Osteoblast (primary cell): ENCODE measurements at places on chromosomes 4 and X. TPM values are rescaled to one million over a fixed set of nuclear protein-coding genes. Genes with fewer than 3 reads are reported as not detected.

The PPEF2 gene
- not detected in 2 replicates for total RNA-seq

The PPM1K gene
- total RNA-seq: 21.0 and 21.2 TPM in 2 replicates

The DCUN1D4 gene
- total RNA-seq: 58.6 and 60.4 TPM in 2 replicates

The MAGEC3 gene
- total RNA-seq: not detected in 2 replicates

- no peaks in the 10 kb centered on the region for H3K27me3 ChIP-seq
- H3K27ac ChIP-seq: peak overlapping the region; percentile 8
- H3K4me1 ChIP-seq: peaks cover 7% of the 10 kb centered on the region
- H3K4me3 ChIP-seq: no peak overlapping the region
- H3K36me3 ChIP-seq: peaks cover 39% of the 10 kb centered on the region
Observed at GRCh38 chr4:103091601-103092223, 7.9 kb downstream of the BDH2 start.

DNA sequence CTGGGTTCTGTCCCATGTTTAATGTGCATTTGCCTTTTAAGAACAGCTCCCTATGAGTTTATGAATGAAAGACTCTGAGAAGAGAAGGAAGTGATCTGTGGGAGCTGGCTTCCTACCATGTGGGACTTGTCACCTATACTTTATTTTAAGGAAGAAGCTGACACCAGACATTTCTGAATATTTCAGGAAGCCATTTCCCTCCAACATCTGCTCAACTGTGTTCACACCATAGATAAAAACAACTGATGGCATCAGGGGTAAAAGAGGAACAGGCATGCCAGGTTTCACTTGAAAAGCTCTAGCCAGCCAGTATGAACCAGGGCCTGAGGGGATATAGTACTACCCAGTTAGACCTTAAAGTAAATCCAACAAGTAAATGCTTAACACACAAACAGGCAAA lies 116.0 kb downstream of the COL4A6 start:
- H3K36me3 ChIP-seq: no peaks in the 10 kb centered on the region
- no peaks in the 10 kb centered on the region for H3K4me1 ChIP-seq
- no peak overlapping the region for H3K4me3 ChIP-seq

- peaks cover 15% of the 10 kb centered on the region for H3K4me1 ChIP-seq
- no peak for DNase-seq
Observed at GRCh38 chr4:144820011-144820727, 174.2 kb downstream of the HHIP start.

GRCh38 chr4:36267486-36268268 lies 13.7 kb upstream of the DTHD1 start:
- no peak overlapping the region for H3K4me3 ChIP-seq
- DNase-seq: no peak
- H3K4me1 ChIP-seq: no peaks in the 10 kb centered on the region
- no peaks in the 10 kb centered on the region for H3K27me3 ChIP-seq
- H3K36me3 ChIP-seq: no peaks in the 10 kb centered on the region
